Activated naive CD4-positive, alpha-beta T cell (primary cell): ENCODE measurements at places on chromosomes 7 and 10.

GRCh38 chr10:131560166-131560565 is 248.6 kb upstream of the TCERG1L start:
- no peak for DNase-seq

DNA sequence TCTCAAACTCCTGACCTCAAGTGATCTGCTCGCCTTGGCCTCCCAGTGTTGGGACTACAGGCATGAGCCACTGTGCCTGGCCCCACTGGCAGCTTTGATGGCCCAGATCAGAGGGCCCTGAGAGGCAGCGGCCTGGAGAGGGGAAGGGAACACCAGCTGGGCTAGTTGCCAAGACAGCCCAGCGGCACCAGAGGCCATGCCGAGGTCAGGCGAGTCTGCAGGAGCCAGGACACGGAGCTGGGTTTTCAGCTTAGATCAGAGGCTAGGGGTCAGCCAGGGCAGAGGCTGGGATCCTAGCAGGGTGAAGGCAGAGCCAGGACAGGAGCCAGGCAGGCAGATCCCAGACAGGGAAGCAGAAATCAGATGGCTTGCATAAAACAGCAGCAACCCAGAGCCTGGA is 92.9 kb downstream of the MYL10 start:
- no peak for DNase-seq

DNA sequence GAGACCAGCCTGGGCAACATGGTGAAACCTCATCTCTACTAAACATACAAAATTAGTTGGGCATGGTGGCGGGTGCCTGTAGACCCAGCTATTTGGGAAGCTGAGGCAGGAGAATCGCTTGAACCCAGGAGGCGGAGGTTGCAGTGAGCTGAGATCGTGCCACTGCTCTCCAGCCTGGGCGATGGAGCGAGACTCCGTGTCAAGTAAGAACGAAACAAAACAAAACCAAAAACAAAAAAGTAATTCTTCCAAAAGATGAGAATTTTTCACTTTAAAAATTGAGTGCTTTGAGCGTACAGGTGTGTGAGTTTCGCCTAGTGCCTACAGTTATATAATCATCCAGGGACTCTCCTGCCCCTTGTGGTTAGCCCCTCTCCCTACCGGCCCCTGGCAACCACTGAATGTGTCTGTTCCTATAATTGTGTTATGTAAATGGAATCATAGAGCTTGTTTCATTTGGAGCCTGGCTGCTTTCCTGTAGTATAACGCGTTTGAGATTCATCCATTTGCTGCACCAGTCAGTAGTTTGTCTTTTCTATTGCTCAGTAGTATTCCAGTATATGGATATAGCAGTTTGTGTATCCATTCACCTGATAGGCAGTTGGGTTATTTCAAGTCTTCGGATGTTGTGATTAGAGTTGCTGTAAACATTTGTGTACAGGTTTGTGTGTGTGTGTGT is 80.0 kb downstream of the RBM33 start:
- no peak for DNase-seq

DNA sequence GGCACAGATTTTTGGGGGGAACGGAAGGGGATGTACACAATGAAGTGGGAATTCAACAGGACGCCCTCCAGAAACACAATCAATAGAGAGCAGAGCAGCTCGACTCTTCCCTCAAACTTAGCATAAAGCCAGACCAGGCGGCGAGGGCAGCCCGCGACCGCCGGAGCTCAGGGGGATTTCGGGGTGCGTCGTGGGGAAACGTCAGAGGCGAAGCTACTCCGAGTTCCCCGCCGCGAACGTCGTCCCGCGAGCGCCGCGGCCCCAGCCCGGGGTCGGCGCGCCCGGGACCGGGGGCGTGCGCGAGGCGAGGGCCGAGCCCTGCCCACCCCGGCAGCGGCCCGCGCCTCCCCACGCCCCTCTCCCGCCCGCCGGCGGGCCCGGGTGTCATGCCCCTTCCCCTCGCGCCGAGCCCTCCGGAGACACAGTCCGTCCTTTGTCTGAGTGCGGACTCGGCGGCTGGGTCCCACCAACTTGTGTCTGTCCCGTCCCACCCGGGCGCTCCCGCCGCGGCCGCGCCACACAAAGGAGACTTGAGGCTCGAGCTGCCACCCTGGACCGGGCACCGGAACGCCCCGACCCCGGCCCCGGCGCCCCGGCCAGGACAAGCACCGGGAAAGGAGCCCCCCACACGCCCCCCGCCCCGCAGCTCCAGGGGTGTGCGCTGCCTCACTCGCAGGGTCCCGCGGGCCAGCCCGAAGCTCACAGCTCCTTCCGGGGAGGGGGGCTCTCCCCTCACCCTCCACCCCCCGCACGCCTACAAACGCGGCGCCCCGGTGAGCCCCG is 634 bp downstream of the EZH2 start:
- DNase-seq, result peak; percentile 29

DNA sequence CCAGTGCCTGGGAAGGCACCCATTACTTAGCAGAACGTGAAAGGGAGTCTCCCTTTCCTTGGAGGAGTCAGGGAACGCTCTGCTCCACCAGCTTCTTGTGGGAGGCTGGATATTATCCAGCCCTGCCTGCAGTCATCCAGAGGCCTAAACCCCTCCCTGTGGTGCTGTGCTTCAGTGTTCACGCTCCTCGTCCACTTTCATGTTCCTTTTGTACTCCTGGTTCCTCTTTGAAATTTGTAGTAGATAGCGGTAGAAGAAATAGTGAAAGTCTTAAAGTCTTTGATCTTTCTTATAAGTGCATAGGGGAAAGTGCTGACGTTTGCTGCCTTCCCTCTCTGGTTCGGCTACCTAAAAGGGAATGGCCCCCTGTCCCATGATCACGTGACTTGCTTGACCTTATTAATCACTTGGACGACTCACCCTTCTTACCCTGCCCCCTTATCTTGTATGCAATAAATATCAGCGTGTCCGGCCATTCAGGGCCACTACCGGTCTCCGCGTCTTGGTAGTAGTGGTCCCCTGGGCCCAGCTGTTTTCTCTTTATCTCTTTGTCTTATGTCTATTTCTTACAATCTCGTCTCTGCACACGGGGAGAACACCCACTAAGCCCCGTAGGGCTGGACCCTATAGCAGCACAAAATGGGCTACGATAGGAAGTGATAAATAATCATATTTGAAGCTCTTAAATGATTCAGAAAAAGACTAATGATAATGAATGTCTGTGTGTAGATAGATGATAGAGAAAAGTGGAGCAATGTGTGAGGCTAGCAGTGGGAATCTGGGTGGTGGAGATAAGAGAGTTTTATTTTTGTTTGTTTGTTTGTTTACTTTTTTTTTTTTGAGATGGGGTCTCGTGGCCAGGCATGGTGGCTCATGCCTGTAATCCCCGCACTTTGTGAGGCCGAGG is 5.8 kb upstream of the ESYT2 start:
- DNase-seq, result no peak

GRCh38 chr7:63071396-63071795 is 927.3 kb upstream of the ZNF722 start:
- DNase-seq, result no peak

DNA sequence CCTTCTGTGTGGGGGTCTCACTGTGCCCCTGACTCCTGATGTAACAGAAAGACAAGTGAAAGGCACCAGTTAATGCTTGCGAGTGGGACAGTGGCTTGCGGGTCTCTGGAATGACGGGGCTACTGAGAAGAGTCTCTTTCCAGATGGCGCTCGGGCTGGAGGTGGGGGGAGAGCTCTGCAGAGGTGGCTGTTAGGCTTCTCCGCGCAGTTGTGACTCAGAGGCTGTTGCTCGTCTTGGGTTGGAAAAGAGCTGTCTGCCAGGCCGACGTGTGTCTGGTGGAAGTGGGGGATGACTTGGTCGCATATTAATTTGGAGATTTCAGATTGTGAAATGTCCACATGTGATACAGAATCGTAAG is 27.9 kb upstream of the SH2B2 start:
- no peak for DNase-seq

GRCh38 chr7:131578602-131579001 is 22.2 kb upstream of the PODXL start:
- DNase-seq, result no peak

DNA sequence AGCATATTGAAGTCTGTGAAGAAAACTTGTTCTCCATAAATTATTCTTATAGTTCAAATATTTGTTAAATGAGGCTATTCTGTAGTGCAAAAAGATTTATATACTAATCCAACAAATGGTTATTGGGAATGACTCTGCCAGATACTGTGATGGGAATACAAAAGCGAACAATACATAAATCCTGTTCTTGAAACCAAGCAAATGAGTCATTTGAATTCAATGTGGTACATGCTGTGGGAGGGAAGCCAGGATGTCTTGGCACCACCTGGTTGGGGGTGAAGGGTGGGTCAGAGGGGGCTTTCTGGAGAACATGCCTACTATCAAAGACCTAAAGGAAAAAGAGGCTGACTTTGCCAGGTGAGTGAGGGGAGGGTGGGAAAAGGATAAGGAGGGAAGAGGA is 594.2 kb downstream of the CALN1 start:
- DNase-seq, result no peak
